ENCODE measurements at places on chromosomes 5 and 9. TPM values are rescaled to one million over a fixed set of nuclear protein-coding genes. Genes with fewer than 3 reads are reported as not detected.

The PTPN3 gene
- 17.2 TPM for polyA plus RNA-seq

The ARHGEF28 gene
- 17.4 TPM for polyA plus RNA-seq

The PRLR gene
- polyA plus RNA-seq = 12.2 TPM

The LTC4S gene
- not detected for polyA plus RNA-seq

The INSL4 gene
- not detected for polyA plus RNA-seq

The SRA1 gene
- polyA plus RNA-seq = 15.6 TPM

The STOML2 gene
- 245 TPM for polyA plus RNA-seq

The GRIN1 gene
- 0.05 TPM for polyA plus RNA-seq

The C5orf58 gene
- not detected for polyA plus RNA-seq

The EPB41L4B gene
- 15.1 TPM for polyA plus RNA-seq

The CMYA5 gene
- polyA plus RNA-seq = 0.51 TPM

The APBA1 gene
- polyA plus RNA-seq = 0.01 TPM

The PCDHGB7 gene
- polyA plus RNA-seq = 0.08 TPM

The ZNF474 gene
- polyA plus RNA-seq = not detected

The RAI14 gene
- polyA plus RNA-seq = 12.3 TPM

The MGAT4B gene
- polyA plus RNA-seq = 170 TPM

The SLC9A3 gene
- polyA plus RNA-seq = 1.5 TPM

The CAAP1 gene
- polyA plus RNA-seq = 10.9 TPM

The CTSV gene
- polyA plus RNA-seq = 10.6 TPM

The IFNA2 gene
- polyA plus RNA-seq = not detected

The PCDHA2 gene
- not detected for polyA plus RNA-seq

The COL27A1 gene
- polyA plus RNA-seq = 89.1 TPM

The ROPN1L gene
- polyA plus RNA-seq = 0.08 TPM

The PCDHB14 gene
- 0.73 TPM for polyA plus RNA-seq

The IL3 gene
- not detected for polyA plus RNA-seq

The AFAP1L1 gene
- 1.0 TPM for polyA plus RNA-seq

The HK3 gene
- not detected for polyA plus RNA-seq

The F12 gene
- polyA plus RNA-seq = 2.5 TPM

The ADGRD2 gene
- not detected for polyA plus RNA-seq

The NCBP1 gene
- 13.3 TPM for polyA plus RNA-seq

The SHISAL2B gene
- not detected for polyA plus RNA-seq

The PAEP gene
- 10.8 TPM for polyA plus RNA-seq

The LOX gene
- polyA plus RNA-seq = 165 TPM

The GPBP1 gene
- polyA plus RNA-seq = 22.4 TPM

The CCNI2 gene
- polyA plus RNA-seq = not detected

The ADAMTS19 gene
- polyA plus RNA-seq = not detected

The SLC25A46 gene
- 14.2 TPM for polyA plus RNA-seq

The SLIT3 gene
- polyA plus RNA-seq = 0.04 TPM

The LCN12 gene
- polyA plus RNA-seq = 6.9 TPM

The PCDHA9 gene
- 0.04 TPM for polyA plus RNA-seq

Data from HepG2 (cell line).